ENCODE measurements at places on chromosomes 5 and 9. TPM values are rescaled to one million over a fixed set of nuclear protein-coding genes. Genes with fewer than 3 reads are reported as not detected.

HAVCR2 gene
- total RNA-seq, result 1.2 TPM

CD14 gene
- total RNA-seq, result 0.30 TPM

ZNF618 gene
- 2.9 TPM for total RNA-seq

TJP2 gene
- 24.1 TPM for total RNA-seq

HTR4 gene
- total RNA-seq, result not detected

FCN1 gene
- total RNA-seq, result not detected

ZNF883 gene
- total RNA-seq, result 3.1 TPM

FABP6 gene
- 18.0 TPM for total RNA-seq

CD180 gene
- not detected for total RNA-seq

PCDHA8 gene
- total RNA-seq, result 0.53 TPM

KIF12 gene
- total RNA-seq, result 1.5 TPM
